ENCODE measurements at places on chromosomes 7 and 10. TPM values are rescaled to one million over a fixed set of nuclear protein-coding genes. Genes with fewer than 3 reads are reported as not detected.

The H2BK1 gene
- total RNA-seq, result not detected

The ITGB8 gene
- 1.4 TPM for total RNA-seq

The CLCN1 gene
- total RNA-seq, result not detected

The PRR15 gene
- total RNA-seq, result 3.8 TPM

The PDK4 gene
- 22.2 TPM for total RNA-seq

The CALHM2 gene
- 4.9 TPM for total RNA-seq

The PGAM1 gene
- total RNA-seq, result 636 TPM

The OR2A1 gene
- total RNA-seq, result not detected

The NEUROG3 gene
- not detected for total RNA-seq

The THSD7A gene
- 1.7 TPM for total RNA-seq

Measured in A549 treated with Mapracorat at 1 μM for 4 hours (cell line).